Activated CD4-positive, alpha-beta T cell treated with anti-CD3 and anti-CD28 coated beads, Interleukin-2, amount 50 U/mL, for 24 hours (primary cell): ENCODE measurements at places on chromosomes 12 and 14.

DNA sequence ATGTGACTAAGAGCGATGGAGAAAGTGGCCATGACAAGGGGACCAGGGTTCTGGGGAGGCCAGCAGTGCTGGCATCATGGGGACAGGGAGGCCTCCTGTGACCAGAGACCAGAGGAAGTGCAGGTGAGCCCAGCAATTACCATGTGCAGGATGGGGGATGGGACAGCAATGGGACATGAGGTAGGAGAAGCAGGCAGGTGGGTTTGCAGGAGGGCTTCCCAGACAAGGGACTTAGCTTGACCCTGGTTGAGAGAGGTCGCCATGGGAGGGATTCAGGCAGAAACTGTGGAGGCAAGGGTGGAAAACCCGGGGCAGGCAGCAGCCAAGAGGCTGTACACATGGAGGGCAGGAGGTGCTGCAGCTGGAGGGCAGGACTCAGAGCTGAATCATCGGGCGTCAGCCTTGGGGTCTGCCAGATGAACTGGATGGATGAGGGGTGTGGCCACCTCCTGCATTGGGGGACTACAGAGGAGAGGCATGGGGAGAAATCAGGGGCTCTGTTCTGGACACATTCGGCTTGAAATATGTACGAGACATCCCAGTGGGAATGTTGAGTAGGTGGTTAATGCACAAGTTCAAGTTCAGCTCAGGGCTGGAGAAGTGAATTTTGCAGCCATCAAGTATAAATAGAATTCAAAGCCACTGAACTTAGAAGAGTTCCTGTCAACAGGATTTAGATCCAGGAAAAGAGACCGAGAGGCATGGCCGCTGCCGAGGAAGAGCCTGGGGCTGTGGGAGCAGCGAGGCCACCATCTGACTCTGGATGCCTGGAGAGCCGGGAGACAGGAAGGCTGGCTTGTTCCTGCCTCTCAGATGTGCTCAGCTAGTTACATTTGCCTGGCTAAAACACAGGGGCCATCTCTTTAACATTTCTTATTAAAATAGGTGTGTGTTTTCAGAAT, 36.6 kb downstream of the SFSWAP start:
- no peak for DNase-seq

GRCh38 chr12:96248136-96248931, 54.2 kb downstream of the ELK3 start:
- no peak for DNase-seq

- no peak for DNase-seq
Measured at GRCh38 chr14:69318901-69319475, 59.0 kb downstream of the GALNT16 start.

DNA sequence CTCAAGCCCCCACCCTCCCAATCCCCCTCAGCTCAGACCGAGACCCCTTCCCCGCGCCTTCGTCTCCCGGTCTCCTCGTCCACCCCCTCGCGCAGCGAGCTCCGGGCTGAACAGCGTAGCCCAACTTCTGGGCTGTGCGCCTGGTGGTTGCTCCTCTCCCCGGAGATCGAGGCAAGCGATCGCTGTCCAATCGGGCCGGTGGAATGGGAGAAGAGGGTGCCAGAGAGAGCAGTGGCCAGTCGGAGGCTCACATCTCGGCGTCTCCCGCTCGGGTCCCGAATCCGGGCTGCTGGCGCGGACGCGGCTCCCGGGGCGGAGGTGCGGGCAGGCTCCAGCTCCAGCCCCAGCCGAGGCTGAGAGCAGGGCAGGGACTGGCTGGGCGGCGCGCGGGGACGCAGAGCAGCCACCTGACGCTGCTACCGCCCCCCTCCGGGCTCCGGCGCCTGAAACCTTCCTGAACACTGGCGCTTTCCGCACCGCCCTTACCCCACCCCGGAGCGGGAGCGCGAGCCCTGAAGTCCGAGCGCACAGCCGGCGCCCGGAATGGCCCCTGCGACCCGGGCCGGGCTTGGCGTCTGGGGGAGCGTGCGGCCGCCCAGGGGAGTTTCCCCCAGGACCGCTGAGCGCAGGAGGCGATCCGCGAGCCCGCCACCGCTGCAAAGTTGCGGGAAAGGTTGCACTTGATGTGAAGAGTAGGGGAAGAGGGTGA, 508 bp upstream of the KCNH5 start:
- no peak for DNase-seq

DNA sequence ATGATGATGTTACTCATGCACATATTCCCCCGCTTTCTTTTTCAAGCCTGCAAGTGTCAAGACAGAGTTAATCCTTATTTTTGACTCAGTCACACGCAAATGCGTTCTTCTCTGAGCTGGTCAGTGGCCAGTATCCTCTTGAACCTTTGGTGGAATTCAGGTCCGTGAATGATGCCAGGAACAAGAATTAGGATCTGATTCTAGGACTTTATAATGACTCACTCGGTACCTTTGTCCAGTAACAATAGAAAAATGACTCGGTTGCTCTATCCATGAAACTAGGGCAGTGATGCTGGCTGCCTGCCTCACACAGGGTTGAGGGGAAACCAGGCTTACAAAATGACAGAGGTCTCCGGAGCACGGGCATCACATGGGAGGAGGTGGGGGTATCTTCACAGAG, 185.8 kb upstream of the NUDT4 start:
- DNase-seq: no peak

DNA sequence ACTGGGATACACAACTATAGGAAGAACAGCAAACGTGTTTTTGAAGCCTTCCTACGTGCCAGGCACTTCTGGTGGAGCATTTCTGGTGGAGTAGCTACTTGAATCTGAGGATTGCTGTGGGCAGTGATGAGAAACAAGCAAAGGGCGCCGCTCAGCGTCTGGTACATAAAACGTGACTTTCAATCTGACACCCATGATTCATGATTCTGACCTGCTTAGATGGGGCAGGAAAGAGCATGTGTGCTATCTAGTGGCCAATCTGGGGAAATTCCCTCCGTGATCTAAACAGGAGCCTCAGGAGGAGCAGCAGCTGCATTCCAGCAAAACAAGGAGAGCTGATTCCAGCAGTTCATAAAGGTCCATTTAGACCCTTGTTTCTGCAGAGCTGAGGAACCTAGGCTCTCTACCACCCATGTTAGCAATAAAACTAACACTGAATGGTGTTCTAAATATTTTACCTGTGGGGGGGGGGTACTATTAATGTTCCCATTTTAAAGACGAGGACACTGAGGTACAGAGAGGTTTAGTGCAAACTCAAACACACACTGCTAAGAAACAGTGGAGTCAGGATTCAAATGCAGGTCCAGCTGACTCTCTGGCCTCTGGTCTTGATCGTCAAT, 37.8 kb downstream of the PAH start:
- DNase-seq: no peak

DNA sequence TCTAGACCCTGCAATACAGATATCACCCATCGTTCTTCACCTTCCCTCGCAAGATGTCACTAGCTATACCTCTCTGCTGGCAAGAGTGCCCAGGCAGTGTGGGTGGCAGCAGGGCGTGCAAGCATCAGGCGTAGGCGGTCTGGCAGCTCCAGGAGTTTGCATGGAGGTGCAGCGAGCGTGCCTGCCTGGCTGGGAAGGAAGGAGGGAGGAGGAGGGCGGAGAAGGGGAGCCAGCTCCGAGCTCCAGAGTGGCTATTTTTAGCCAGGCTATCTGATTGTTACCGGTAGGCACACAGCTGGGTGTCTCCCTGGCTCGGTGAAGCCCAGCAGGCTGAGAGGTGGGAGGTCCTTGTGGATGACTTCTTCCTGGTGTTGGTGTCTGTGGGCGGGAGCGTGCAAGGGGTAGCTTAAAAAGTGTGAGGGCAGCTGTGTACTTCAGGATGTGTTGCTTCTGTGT, 6.2 kb downstream of the FOXJ2 start:
- no peak for DNase-seq

- DNase-seq: no peak
Measured at GRCh38 chr12:106115440-106115839, 23.3 kb downstream of the NUAK1 start.

DNA sequence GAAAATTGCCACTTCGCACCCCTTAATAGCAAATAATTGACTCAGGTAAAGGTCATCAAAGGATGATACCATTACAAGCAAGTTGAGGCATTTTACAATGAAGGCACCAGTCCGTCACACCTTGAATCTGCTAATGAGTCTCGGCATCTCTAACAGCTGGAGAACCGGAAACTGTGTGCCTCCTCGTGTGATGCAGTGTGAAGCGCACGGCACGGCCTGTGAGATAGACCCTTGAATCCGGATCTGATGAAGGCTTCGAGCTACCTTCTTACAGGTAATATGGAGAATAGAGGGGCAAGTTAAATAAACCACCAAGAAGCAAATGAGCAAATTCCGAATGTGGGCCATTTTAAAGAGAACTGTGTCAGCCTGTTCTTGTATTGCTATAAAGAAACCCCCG, 19.8 kb upstream of the TUBA1A start:
- DNase-seq: no peak

GRCh38 chr12:122839907-122840554, 4.8 kb downstream of the HIP1R start:
- DNase-seq: no peak
